LoVo (cell line): ENCODE measurements at places on chromosomes 2 and 18.

DNA sequence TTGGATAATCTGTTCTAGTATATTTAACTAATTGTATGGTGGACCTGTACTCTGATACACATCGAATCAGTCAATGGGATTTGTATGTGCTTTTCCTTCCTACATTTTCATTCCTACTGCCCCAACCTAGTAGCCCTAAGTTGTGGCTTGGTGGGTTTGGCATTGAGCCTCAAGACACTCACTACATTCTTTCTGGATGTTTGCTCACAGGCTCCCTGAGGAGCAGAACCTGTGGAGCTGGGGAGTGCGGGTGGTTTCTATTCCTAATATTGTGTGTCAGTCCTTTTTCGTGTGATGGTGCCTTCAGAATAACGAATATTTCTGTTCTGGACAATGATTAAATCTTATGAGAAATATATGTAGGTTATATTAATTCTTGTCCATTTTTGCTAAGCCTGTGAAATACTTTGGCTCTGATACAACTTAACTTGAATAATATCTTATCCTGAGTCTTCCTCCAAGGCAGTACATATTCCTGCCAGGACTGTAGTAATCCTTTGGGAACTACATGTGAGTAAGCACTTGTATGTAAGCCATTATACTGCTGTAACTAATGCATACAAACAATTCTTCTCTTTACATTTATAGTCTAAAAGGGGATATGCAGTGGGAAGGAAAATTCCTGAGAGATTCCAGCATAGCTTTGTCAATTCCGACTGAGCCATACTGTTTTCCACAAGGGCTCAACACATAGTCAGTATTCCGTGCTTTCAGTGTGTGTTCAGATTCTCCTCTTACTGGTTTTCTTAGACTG lies 150.6 kb downstream of the AGPS start:
- DNase-seq: no peak

DNA sequence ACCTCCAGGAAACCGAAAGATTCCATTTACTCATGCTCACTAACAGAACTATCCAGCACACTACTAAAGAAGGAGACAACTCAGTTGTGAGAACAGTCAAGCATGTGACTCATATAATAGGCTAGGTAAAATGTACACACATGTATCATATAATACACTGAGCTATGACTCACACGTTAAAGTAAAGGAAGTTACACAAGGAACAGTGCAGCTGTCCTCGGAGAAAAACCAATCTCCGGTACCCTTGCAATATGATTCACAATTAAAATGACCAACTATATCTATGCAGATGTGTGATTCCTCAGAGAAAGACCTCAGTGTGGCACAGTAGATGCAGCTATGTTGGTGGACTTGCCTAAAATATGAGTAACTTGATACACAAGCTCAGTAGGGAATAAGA lies 76.5 kb downstream of the STRN start:
- peak; percentile 55 for DNase-seq

DNA sequence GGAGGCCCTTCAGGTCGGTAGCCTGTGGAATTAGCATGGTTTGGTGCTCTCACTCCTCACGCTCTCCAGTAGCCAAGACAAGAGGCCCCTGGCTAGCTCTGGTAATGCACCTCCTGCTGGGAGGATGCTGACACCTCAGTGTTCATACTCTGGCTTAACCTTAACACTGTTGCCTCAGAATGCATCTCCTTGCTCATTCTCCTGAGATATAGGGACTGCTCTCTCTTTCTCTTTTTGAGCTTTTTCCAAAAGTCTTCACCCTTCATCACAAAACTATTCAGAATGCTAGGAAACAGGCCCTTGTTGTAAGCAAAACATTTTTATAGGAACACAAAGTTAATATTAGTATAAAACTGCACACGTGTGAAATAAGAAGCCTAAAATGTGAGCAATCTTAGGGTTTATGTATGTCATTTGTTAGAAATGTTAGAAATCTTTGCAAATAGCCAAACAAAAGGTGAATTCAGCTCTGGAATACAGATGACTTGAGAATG lies 17.3 kb upstream of the IMPA2 start:
- DNase-seq: no peak

GRCh38 chr2:225017713-225018112 lies 24.6 kb downstream of the DOCK10 start:
- DNase-seq: no peak

DNA sequence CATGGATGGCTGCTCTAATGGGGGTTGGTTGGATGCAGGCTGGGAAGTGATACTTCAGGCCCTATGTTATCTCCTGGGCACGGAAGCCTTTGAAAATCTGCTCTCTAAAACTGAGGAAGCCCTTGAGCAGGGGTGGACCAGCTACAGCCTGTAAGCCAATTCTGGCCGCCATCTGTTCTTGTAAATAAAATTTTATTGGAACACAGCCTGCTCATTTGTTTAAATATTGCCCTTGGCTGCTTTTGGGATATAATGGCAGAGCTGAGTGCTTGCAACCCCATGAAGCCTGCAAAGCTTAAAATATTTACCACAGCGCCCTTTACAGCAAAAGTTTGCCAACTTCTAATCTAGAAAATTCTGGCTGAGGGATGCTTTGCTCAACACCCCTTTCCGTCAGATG lies 11.9 kb upstream of the IGFBP2 start:
- DNase-seq: no peak

DNA sequence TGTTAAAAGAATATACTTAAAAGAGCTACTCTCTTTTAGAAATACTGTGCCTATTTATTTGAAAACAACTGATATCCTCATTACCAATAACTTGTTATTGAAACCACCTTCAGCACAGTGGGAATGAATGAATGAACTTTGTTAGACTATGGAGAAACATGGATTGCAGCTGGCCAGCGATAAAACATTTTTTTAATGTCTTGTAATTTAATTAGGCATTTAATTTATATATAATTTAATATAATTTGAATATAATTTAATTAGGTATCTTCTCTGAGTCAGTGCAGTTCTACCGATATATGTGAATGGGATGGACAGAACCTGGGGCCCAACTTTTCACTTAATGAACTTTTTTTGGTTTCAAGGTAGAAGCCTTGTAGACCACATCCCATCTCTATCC lies 94.4 kb downstream of the KCTD18 start:
- no peak for DNase-seq

DNA sequence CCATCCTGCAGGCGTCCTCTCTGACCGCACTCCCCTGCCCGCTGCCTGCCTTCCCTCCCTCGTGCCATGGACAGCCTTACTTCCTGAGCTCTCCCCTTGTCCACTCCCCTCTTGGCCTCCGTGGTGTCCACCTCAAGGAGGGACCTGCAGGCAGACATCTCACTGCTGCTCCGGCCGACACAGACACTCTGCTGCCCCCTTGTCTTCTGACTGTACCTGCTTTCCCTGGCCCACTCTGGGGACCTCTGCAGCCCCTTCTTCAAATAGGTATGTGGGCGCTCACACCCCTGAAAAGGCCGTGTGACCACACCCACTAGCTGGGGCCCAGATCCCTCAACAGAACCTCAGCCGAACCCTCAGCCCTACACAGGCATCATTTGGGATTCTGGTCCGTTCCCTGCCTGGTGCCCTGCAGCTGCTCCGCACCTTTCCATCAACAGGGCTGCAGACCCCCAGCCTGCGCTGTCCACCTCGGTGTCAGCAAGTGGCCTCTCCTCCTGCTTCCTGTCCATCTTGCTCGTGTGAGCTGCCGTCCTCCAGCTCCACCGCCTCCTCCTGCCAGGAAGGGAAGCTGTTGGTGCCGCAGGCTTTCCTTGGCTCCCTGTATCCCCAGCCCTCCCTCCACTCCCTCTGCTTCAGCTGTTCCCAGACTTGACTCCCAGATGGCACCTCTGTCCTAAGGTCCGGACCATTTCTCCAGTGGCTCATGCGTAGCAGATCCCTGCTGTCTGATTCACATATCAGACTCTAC lies 94.1 kb downstream of the KLHL29 start:
- DNase-seq: no peak

GRCh38 chr18:79871481-79872091 lies 73.8 kb downstream of the KCNG2 start:
- no peak for DNase-seq

- DNase-seq: peak; percentile 12
Measured at GRCh38 chr2:196059491-196059960, 9.1 kb downstream of the DNAH7 start.

DNA sequence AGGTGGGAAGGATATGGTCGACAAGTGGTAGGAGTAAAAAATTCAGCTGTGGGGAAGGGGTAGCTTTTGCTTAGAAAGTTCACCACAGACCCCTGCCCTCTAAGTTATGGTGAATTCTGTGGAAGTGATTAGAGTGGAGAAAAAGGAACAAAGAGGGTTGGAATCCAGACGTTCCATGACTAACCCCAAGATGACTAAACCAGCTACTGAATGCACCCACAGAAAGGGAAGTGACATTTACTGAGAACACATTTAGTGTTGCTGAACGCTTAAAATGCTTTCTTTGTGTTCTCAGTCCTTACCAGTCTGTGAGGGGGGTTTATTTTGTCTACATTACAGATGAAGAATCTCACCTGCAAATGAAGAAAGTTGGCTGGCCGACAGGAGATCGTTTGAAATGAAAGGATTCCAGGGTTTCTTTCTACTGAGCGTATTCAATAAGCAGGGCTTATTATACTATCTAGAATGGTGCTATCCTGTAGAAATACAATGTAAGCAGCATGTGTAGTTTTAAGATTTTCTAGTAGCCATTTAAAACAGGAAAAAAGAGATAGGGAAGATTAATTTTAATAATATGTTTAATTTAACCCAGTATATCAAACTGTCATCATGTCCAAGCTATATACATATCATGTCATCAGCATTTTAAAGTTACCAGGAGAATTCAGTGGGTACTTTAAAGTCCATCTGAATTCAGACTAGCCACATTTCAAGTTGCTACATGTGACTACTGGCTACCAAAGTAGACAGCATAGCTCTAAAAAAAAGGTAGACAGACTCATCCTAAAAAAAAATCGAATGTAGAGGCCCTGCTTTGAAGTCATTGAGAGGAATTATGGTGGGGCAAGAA lies 60.1 kb downstream of the LIMS1 start:
- peak; percentile 27 for DNase-seq

DNA sequence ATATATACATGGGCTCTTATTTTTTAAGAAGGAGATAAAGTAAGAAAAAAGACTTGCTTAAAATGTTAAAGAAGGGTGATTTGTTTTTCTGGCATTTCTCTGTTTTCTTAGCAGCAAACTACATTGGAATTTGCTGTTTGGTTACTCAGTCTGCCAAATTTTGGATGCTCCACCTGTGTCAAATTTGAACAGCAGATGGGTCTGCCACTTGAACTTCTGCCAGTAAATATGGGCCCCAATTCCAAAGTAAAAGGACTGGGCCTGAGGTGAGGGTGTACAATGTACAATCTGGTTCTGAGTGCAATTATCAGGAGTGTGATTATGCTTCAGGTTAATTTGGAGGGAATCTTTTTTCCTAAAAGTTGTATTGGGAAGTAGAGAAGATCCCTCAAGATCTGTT lies 794.5 kb downstream of the DSC3 start:
- DNase-seq: no peak

DNA sequence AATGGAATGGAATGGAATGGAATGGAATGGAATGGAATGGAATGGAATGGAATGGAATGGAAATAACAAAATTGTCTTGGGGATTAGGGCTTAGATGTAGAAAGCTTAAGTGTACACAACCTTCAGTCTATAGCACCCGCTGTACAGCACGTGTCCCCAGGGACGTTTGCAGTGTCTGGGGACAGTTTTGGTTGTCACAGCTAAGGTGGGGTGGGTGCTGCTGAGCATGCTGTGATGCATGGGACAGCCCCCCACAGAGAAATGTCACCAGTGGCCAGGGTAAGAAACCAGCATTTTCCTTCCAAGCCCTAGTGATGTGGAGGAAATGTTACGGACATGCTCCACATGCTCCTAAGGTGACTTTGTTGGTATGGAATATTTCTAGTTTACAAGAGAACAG lies 70.8 kb downstream of the SH3RF3 start:
- no peak for DNase-seq

- DNase-seq: no peak
Measured at GRCh38 chr2:6922201-6922656, 5.0 kb downstream of the RNF144A start.

DNA sequence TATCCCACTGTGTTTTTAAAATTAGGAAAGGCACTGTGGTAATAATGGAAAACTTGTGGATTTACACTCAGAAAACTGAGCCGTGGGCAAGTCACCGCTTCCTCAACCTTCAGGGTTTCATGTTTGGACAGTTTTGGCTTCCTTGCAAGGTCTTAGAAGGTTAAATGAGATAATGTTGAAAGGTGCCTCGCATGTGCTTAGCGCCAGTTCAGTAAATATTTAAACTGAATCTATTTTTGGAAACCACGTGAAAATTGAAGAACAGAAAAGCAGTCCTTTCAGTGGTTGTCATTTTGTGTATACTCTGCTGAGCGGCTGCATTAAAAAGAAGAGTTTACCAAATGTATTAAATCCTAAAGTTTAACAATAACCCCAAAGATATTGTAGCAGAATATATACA lies 15.2 kb upstream of the AGAP1 start:
- DNase-seq: no peak

- DNase-seq: no peak
Measured at GRCh38 chr2:218270721-218271486, 585 bp downstream of the PNKD start.

GRCh38 chr2:207087046-207087902 lies 78.5 kb downstream of the KLF7 start:
- no peak for DNase-seq

DNA sequence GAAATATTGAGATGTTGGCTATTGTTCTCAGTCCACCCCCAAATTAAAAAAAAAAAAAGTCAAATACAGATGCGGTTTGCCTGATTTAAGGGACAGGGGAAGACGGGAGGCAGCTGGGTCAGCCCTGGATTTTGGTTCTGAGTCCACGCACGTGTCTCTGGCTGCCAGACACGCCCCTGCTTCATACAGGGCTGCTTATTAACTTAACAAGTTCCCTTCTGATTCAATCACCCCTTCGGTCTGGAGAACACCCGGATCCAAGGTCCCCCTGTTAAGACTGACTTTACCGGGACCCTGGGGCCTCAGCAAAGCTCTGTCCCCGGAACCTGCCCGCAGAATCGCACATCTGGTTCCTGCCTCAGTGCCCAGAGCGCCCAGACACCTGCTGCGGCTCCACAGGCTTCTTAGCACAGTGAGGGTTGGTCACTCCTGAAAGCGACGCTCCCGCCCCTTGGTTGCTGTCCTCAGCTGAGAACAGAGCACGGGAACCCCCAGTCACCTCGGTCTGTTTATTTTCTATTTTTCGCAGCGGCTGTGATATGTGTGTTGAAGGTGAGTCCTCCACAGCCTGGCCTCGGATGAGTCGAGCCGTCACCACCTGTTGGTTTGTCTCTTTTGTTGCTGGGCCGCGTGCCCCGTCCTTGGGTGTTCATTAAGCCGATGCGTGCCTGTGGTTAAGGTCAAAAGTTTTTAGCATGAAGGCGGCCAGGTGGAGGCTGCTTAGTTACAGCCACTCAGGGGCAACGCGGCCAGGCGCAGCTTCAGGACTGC lies 57.2 kb downstream of the RTP5 start:
- DNase-seq: no peak
